ENCODE measurements at places on chromosomes 2 and 18.

DNA sequence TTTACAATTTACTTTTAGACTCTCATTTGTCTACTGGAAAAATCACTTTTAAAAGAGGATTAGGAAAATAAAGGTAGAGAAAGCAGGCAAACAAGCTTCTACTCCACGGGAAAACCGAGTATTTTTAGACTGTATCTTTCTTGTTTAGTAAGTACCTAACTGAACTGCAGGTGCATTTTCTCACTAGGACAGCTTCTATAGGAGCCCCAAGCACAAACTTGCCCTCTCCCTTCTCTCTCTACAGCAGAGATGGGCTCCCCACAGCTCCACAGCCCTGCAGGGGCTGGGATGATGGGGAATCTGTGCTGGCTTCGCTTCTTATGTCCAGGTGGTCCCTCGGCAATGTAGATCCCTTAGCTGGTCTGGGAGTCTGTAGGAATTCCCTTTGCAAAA lies 16.2 kb downstream of the PSTPIP2 start:
- no peak for DNase-seq

DNA sequence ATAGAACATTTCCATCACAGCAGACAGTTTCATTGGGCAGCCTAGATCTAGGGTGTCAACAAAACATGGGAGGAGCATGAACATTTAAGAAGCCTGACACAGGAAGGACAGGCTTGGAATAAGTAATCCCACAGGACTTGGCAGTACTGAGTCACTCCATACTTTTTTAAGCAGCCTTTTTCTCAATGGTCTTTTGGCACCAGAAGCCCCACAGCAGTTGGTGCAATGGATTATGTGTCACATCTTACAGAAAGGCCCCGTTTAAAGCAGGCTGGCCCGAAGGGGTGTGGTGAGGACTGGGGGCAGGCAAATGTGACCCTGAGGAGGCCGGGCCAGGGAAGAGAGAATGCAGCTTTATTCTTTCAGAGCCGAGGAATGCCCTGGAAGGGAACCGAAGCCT lies 26.6 kb downstream of the SPTBN1 start:
- no peak for DNase-seq

DNA sequence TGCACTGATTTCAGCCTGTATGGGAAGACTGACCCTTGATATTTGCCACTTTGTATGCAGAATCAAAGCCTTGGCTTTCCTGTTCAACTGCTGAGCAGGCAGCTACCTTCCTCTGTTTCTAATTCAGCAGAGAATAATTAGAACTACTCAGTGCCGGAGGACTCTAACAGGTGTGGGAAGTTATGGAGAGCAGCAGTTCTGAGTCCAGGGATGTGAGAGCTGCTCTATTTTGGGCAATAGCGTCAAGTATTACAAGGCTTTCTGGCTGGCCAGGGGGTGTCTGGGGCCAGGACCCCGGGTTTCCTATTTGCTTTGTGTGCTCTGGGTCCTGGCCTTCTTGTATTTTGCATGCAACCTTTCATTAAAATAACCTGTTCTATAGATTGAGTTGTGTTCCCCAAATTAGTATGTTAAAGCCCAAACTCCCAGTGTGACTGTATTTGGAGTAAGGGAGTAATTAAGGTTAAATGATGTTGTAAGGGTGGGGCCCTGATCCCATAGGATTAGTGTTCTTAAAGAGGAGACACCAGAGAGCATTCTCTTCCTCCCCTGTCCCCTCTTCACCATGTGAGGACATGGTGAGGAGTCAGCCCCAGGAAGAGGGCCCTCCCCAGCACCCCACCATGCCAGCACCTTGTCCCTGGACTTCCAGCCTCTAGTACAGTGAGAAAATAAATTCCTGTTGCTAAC lies 5.6 kb upstream of the NTSR2 start:
- DNase-seq: no peak

GRCh38 chr2:84782717-84783442 lies 98.0 kb downstream of the TRABD2A start:
- no peak for DNase-seq

- DNase-seq: no peak
Measured at GRCh38 chr2:208315081-208315788, 49.2 kb downstream of the PIKFYVE start.

DNA sequence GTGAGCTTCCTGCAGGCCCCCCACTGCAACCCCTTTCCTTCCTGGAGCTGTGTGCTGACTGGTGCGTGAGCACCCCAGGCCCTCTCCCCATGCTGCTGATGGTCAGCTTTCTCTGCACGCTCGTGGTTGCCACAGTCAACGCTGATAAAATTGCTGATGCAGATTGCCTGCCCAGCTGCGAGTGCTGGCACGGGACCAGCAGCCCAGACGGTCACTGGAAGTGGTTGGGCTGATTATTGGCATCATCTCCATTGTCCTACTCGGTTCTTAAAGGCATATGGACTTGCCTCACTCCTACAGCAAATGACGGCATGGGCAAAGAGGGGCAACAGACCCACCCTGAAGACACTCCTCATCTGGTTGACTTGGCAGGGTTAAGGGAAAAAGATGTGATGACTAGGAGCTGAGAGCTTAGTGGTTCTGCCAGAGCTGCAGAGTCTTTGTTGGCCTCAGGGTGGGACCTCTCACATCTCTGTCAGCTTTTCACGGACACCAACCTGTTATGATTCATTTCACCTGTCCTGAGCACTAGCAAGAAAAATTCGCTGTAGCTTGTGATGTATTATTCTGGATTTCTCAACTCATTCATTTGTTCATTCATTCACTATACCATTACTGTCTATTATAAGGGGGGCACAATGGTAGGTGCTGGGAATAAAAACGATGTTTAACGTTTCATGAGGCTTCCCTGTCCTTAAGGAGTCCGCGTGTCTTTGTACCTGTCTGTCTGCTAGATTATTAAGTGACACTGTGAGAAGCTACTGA lies 38.4 kb downstream of the PAX8 start:
- DNase-seq: no peak

DNA sequence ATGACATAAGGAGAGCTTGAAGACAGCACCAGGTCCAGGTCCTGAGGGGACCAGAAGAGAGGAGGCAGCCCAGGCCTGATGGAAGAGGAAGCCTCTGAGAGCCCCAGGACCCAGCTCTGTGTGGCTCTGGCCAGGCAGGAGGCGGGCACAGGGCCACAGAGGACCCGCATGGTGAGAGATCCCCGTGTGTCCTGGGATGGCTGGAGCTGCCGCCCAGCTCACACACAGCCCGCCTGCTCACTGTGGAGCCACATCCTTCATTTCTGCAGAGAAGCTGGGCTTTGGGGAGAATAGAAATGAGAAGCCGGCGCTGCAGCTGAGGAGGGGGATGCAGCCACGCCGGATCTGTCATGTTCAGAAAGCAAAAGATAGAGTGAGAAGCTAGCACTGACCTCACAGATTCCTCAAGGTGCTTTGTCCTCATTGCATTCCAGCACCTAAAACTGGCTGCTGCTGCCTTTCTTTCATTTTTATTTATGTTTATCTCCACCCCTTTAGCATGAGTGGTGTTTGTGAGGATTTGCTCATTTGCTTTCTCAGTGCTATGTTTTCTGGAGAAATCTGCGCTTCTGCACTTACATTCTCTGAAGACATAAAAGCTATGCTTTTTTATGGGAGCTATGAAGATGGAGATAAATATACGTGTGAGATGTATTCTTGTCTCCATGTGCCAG lies 307.6 kb upstream of the MYT1L start:
- no peak for DNase-seq

- DNase-seq: peak; percentile 51
Measured at GRCh38 chr2:38178556-38179419, 102.8 kb upstream of the CYP1B1 start.

DNA sequence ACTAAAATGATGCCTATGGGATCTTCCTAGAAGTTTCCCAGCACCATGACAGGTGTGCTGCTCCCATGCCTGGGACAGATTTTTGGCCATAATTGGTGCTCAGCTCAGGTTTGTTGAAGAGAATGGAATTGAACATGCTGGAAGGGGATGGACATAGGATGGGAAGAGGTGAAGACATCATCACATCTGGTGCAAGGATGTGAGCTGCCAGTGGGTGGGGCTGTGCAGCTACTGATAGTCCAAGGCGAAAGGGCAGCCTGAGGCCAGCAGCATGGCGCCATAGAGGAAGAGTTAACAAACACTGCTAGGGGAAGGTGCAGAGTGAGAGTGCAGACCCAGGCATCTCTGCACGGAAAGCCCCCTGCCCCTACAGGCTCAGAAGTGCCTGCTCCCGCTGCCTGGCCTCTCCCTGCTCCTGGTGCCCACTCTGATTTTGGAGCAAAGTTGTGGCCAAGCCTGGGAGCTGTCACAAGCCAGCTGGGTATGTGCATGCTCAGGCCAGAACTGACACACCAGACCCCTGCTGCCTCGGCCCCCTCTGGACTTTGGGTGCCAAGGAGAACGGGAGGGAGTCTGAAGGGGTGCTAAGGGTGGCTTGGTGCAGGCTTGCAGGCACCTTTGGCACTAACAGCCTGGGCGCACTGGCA lies 178.6 kb downstream of the ZBTB7C start:
- peak; percentile 48 for DNase-seq

DNA sequence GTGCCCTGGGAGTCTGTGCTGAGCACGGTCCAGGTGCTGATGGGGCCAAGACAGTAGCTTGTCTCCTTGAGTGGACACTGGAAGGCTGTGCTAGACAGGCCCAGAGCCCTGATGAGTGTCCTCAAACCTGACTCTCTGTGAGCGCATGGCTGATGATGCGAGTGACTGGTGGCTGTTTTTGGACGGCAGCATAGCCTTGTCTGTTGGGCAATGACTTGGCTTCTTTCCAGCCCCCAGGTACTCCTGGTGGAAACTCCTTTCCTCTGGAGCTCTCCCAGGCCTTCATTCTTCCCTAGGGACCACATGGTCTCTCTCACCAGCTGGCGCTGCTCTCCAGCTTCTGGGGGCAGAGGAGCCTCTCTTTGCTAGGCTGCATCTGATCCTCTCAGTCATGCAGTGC lies 207.6 kb upstream of the SMIM21 start:
- DNase-seq: no peak

DNA sequence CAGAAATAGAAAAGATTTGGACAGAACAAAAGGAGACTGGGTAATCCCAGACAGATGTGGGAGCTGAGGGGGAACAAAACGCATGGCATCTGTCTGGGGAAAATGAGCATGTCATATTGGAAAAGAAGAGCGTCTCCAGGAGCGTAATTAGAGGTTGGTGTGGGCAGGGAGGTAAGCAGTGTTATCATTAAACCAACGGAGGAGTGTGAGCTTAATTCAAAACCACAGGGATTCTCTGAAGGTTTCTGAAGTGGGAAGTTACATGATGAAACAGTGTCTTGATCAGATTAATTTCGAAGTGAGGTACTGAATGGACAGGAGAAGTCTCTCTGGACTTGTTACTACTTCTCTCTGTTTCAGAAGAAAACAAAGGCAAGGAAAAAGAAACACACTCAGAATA lies 53.3 kb downstream of the DTNB start:
- peak; percentile 23 for DNase-seq

DNA sequence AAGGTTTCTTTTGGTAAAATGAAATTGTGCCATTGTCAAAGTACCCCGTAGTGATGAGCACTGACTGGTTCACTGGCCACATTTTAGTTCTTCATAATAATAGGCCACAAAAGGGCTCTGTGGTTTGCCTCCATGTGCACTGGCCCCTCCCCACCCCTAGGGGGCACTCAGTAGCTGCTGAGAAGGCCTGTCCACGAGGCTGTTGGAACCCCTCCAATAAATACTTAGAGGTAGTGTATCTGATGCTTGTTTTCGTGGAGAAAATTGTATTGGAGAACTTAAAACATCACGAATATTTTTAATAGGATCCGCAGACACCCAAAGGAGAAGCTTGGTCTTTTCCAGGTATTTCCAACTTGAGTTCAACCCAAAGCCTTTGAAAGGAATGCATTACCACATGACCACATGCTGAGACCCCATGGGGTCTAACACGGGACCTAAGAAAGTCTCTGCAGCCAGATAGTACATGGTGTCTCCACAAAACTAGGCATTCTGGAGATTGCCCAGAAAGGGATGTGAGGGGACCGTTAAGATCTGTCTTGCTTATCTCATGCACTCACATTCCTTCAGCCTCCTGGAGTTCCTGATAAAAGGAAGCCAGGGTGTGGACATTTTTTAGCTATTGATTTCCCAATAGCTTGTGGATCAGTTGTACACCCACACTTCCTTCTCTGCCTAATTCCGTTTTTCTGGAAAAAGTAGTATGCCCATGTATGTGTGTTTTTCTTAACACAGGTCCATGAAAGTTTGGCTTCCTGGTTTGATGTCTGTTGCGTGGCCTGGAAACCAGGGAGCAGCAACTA lies 28.5 kb upstream of the NOSTRIN start:
- no peak for DNase-seq

- no peak for DNase-seq
Measured at GRCh38 chr18:52465391-52465790, 125.4 kb downstream of the DCC start.

DNA sequence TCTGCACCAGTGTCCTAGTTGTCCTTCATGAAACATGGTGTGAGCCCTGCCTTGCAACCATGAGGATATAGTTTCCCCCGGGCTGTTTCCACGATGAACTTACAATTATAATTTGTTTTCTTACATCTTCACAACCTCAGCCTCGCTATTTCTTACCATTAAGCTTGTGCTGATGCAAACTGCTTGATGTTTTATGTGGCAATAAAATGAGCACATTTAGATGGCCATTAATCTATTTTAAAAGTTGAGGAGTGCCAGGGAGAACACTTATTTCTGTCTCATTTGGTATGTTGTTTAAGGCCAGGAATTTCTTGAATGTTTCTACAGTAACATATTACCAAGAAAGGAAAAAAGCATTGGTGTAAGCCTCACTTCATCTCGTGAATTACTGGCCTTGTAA lies 214.5 kb upstream of the SLC8A1 start:
- no peak for DNase-seq

DNA sequence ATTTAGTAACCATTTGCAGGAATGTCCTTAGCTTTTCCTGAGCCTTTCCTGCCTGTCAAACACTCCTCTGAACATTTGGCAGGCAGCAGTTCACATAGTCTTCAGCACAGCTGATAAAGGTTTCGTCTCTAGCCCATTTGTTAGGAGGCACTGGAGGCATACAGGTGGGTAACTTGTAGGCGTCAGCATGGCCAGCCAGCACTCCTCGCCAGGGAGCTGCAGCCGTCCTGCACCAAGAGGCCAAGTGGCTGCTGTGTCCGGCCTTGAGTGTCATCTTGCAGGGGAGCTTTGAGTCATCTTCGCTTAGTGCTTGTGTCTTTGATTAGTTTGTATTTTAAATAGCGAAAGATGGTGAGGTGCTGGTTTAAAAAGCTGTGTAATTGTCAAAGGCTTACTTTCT lies 120.3 kb upstream of the NFATC1 start:
- no peak for DNase-seq

DNA sequence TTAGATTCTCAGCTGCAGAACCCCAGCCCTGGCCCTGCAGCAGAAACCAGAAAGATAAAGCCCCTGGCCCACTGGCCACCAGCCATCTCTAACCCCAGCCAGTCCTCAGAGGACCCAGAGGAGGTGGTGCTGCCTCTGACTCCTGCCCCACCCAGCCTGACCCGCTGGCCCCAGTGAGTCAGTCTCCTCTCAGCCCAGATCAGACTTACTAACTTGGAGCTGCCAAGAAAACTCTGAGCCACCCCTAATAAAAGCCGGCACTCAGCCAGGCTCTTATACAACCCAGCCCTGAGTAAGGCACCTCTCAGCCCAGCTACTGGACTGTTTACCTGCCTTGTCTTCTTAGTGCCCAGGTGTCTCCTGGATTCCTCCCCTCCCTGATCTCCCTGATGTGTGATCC lies 2.0 kb downstream of the SLC14A2 start:
- DNase-seq: no peak
